ENCODE measurements at places on chromosomes 2 and 18.

GRCh38 chr18:13382954-13383827 lies 164.6 kb downstream of the LDLRAD4 start:
- DNase-seq: peak; percentile 11

DNA sequence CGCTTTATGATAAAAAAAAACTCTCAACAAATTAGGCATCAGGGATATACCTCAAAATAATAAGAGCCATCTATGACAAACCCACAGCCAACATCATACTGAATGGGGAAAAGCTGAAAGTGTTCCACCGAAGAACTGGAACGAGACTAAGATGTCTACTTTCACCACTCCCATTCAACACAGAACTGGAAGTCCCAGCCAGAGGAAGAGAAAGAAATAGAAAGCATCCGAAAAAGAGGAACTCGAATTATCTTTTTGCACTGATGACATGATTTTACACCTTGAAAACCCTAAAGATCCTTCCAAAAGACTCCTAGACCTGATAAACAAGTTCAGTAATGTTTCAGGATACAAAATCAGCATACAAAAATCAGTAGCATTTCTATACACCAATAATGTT lies 121.6 kb downstream of the ZRANB3 start:
- no peak for DNase-seq

GRCh38 chr2:69969126-69969983 lies 7.9 kb upstream of the ASPRV1 start:
- DNase-seq: no peak

- DNase-seq: no peak
Measured at GRCh38 chr18:56702946-56703345, 51.8 kb downstream of the WDR7 start.

GRCh38 chr18:48832938-48833700 lies 117.6 kb downstream of the SMAD7 start:
- DNase-seq: peak; percentile 54

- no peak for DNase-seq
Measured at GRCh38 chr2:191231995-191232394, 13.2 kb upstream of the MYO1B start.

- DNase-seq: no peak
Measured at GRCh38 chr2:13745330-13745729, 887.2 kb upstream of the LRATD1 start.

GRCh38 chr2:217755027-217755745 lies 247.6 kb downstream of the TNS1 start:
- no peak for DNase-seq

- DNase-seq: no peak
Measured at GRCh38 chr18:72799106-72799505, 68.7 kb downstream of the NETO1 start.

DNA sequence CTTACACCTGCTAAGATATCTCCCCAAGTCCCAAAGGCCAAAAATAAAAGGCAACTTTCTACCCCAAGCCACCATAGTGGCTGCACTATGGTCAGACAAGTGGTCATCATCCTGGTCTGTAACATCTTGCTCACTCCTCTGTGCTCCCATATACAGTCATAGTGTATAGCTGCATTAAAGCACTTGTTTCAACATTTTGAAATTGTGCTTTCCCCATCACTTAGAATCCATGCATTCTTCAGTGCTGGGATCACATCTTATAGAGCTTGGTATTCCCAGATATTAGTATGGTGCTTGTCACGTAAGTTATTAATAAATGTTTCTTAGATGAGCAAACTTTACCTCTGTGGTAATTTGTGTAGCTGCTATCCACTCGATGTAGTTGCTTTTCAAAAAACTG lies 40.4 kb upstream of the CDC42EP3 start:
- no peak for DNase-seq

DNA sequence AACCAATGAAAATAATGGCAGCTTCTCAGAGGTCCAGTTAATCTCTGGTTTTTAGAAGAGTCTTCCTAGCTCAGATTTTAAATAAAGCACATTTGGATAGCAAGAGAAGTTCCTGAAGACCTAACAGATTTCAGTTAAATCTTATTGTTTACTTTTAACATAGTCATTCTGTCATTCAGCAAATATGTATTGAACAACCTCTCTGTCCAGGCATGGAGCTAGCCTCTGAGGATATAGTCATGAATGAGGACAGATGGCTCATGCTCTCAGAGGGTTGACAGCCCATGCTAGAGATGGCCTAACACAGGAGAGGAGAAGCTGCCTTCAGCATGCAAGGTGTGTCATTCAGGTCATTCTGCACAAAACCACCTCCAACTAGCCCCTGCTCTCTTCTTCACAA lies 6.2 kb downstream of the CCBE1 start:
- no peak for DNase-seq

GRCh38 chr2:4938206-4938605 lies 754.0 kb upstream of the SOX11 start:
- no peak for DNase-seq

DNA sequence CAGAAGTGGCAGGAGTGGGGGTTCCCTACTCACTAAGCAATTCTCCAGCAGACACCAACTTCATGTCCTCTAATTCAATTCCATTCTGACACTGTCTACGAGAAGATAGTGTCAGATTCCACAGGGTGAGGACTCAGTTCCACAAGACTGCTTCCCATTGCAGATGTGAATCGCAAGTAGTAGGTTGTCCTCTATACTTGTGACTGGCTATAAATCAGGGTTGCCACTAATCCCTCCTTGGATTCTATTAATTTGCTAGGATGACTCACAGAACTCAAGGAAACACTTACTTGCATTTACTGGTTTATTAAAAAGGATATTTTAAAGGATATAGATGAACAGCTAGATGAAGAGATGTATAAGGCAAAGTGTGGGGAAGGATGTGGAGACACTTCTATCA lies 184.1 kb upstream of the ACVR2A start:
- DNase-seq: no peak

DNA sequence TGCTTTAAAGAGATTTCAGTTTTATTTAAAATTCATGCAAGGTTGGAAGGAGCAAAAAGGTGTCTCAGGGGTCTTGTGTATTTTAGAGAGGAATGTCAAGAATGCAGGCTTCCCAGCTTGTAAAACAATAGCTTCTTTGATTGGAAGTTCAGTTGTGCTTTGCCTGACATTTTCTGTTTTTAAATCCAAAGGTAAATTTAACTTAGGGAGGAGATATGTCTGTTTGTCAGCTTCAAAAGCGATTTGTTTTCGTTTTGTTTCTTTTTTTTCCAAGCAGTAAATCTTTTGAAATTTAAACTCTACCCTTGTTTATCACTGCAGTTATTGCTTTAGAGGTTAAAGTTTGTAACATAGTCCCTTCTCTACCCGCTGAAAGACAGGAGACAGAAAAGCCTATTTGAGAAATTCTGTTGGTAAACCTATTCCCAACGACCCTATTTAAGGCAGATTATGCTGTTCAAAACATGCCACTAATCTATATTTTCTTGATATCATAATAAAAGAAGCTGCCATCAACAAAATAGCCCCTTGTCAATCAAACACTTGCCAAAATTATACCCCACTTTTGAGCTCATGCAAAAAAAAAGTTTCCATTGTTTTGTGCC lies 639.6 kb downstream of the IRS1 start:
- no peak for DNase-seq

GRCh38 chr2:85444629-85445172 lies 26.2 kb downstream of the SH2D6 start:
- DNase-seq: no peak

DNA sequence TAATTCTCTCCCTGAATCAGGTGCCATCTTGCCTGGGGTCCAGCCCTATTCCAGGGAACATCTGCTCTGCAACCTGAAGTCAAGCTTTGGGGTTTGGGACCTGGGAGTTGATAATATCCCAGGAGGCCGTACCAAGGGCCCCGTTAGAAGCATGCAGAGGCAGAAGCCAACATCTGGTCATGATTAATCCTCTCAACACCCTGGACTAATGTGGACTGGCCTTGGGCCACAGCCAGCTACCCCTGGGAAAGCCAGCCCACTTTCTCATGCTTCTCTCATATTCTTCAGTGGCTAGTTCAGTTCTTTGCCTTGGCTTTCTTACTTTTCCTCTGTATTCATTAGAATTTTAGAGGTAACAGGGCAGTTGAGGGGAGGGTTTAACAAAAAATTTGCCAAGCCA lies 515.6 kb upstream of the NRP2 start:
- DNase-seq: no peak

GRCh38 chr2:94990956-94991355 lies 34.6 kb upstream of the MAL start:
- no peak for DNase-seq

- DNase-seq: peak; percentile 32
Measured at GRCh38 chr2:218400167-218400929, 680 bp downstream of the CTDSP1 start.

DNA sequence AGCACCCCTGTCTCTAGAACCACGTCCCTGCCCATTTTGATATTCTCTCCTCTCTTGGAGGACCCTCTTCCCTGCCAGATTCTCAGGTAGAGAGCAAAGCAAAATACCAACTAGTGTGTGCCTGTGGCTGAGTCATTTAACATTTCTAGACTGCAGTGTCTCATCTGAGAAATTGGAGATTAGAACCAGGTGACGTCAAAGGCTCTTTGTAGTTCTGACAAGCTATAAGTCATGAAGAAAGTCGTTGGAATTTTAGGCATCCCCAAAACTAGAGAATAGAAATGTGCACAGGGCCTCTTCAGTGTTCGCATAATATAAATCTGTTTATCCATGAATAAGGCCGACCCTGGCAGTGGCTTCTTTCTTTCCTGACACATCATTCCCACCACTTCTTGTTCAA lies 74.4 kb upstream of the TANC1 start:
- DNase-seq: no peak

GRCh38 chr18:49564518-49564834 lies 2.6 kb downstream of the LIPG start:
- DNase-seq: no peak

DNA sequence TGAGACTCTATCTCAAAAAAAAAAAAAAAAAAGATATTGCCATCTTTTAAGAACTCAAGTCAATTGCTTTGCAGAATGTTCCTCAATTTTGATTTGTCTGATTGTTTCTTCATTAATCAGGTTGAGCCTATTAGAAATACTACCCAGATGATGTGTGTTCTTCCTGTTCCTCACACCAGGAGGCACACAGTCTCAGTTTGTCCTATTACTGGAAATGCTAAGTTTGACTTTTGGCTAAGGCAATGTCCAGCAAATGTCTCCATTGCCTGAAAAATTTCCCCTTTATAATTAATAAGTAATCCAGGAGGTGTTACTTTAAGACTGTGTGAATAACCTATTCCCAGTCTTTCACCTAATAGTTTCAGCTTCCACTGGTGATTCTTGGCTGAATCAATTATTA lies 28.4 kb downstream of the BOLA3 start:
- no peak for DNase-seq

DNA sequence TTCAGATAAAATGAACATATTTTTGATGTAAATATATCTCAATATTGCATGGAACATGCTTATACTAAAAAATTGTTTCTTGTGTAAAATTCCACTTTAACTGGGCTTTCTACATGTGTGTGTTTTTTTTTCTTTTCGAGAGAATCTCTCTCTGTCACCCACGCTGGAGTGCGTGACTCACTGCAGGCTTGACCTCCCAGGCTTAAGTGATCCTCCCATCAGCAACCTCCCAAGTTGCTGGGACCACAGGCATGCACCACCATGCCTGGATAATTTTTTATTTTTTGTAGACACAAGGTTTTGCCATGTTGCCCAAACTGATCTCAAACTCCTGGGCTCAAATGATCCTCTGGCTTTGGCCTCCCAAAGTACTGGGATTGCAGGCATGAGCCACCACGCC lies 254.6 kb downstream of the LOXHD1 start:
- no peak for DNase-seq

DNA sequence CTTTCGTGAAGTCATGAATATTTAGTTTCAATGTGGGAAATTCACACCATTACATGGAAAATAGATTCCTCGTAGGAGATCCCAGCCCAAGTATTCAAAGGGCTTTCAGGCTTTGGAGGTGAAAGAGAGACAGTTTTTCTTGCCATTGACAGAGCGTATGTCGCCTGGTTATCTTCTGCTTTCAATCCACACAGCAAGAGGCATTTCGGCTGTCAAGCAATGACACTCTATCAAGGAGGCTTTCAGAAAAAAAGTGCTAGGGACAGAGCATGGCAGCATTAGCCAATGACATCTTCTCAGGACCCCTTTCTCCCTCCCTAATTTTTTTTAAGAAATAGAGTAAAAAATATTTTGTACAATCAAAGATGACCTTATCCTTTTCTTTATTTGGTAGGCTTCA lies 492.8 kb downstream of the TMEM182 start:
- DNase-seq: no peak

GRCh38 chr2:43217228-43218154 lies 8.9 kb downstream of the ZFP36L2 start:
- no peak for DNase-seq

GRCh38 chr2:34096562-34097171 lies 497.6 kb upstream of the FAM98A start:
- no peak for DNase-seq

DNA sequence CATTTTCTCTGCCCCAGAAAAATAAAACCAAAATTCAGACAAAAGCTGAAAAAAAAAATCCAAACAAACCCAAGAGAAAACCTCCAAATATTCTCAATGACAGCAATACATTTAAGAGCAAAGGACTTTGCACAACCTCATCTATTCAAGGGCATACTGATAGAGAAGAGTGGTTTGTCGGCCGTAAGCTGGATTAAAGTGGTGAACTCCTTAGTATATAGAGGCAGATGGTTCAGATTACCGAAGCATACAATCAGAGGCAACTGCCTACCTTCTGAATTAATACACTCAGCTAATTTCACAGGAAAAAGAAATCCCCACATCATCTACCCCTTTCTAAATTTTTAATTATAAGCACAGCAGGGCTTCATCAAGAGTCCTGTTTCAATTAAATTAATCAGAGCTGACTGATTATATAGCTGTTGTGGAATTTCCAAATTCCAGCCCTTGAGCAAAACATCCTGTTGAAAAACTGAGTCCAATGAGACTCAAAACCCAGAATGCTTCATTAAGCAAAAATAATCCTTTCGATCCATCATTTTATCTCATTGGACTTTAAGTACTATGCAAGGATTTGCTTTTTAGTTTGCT lies at the start of gene CPLX4:
Gene CPLX4, minus strand, starts transcription at position 190 of the 591 bp plus-strand sequence. Its CDS starts 187 bp downstream, at position 3.
- no peak for DNase-seq

DNA sequence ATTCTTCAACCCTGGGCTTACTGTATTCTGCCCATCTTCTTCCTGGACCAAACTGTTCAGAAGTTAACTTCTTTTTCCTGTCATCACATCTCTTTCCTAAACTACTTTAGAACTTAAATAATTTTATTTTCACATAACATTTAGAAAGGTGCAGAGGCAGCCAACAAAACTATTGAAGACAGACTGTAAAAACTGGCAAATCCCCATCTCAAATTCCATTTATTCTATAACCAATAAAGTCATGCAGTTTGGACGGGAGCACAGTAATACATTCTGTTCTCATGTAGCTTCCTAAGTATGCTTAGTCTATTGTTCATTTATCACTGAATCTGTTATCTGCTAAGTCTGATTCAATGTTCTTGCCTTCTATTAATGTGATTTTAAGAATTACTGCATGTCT lies 99.1 kb downstream of the SMAD2 start:
- DNase-seq: no peak

- no peak for DNase-seq
Measured at GRCh38 chr2:44952143-44952805, 10.8 kb downstream of the SIX3 start.

All from CD4-positive, alpha-beta T cell treated with Interferon gamma for 1 hour (primary cell).